ENCODE measurements at places on chromosomes 7 and 10. TPM values are rescaled to one million over a fixed set of nuclear protein-coding genes. Genes with fewer than 3 reads are reported as not detected.

UCN3 gene
- total RNA-seq: not detected

HYAL4 gene
- not detected for total RNA-seq

GOLGA7B gene
- 1.5 TPM for total RNA-seq

- no peak for DNase-seq
- H3K27me3 ChIP-seq: peaks cover 3% of the 10 kb centered on the region
- H3K4me3 ChIP-seq: no peak overlapping the region
- H3K27ac ChIP-seq: no peak overlapping the region
Observed at GRCh38 chr10:121981346-121981745, 6.3 kb upstream of the NSMCE4A start.

INA gene
- total RNA-seq: 0.70 TPM

GRCh38 chr10:75619635-75620034, 188.2 kb downstream of the LRMDA start:
- H3K4me1 ChIP-seq: no peaks in the 10 kb centered on the region
- no peak overlapping the region for H3K4me3 ChIP-seq
- H3K27ac ChIP-seq: no peak overlapping the region

CPSF4 gene
- total RNA-seq: 72.2 TPM

GRCh38 chr10:66778351-66778750, 147.5 kb upstream of the LRRTM3 start:
- no peak for DNase-seq
- no peaks in the 10 kb centered on the region for H3K36me3 ChIP-seq
- H3K27me3 ChIP-seq: no peaks in the 10 kb centered on the region
- H3K27ac ChIP-seq: no peak overlapping the region
- no peaks in the 10 kb centered on the region for H3K4me1 ChIP-seq
- no peak overlapping the region for H3K4me3 ChIP-seq

- peaks cover 3% of the 10 kb centered on the region for H3K27me3 ChIP-seq
- no peak overlapping the region for H3K27ac ChIP-seq
- H3K36me3 ChIP-seq: no peaks in the 10 kb centered on the region
- no peak overlapping the region for H3K4me3 ChIP-seq
Observed at GRCh38 chr10:78338717-78339116, 305.1 kb downstream of the RPS24 start.

CPA2 gene
- not detected for total RNA-seq

ASB13 gene
- total RNA-seq: 4.4 TPM

- no peak for DNase-seq
- no peak overlapping the region for H3K4me3 ChIP-seq
- H3K4me1 ChIP-seq: peaks cover 7% of the 10 kb centered on the region
- peaks cover 62% of the 10 kb centered on the region for H3K27me3 ChIP-seq
- H3K27ac ChIP-seq: no peak overlapping the region
Observed at GRCh38 chr7:45212606-45213005, 55.0 kb downstream of the RAMP3 start.

DNA sequence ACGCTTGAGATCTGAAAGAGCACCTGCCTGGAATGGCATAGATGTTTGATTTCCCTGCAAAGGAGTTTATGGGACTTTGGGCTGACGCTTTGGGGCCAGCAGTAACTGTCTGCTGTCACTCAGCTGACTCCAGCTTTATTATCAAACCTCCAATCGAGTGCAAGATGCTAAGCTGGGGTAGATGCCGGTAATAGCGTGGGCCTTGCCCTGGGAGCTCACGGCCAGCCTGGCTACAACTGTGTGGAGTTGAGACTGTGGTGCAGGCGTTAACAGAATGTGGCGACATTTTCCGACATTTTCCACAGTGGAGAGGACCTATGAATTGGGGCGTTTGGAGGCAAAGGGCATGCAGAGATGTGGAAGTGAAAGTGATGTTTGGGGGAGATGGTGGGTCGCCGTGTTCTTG, 1.3 kb downstream of the CHST12 start:
- peaks cover 30% of the 10 kb centered on the region for H3K36me3 ChIP-seq
- peak overlapping the region; percentile 99 for H3K27ac ChIP-seq

GRCh38 chr10:103781329-103782061, 73.9 kb downstream of the SH3PXD2A start:
- peak; percentile 55 for DNase-seq
- H3K27me3 ChIP-seq: peaks cover 37% of the 10 kb centered on the region
- no peaks in the 10 kb centered on the region for H3K36me3 ChIP-seq
- no peak overlapping the region for H3K4me3 ChIP-seq
- peaks cover 16% of the 10 kb centered on the region for H3K4me1 ChIP-seq

OPN4 gene
- total RNA-seq: not detected

GRCh38 chr7:22612776-22613175, 112.8 kb upstream of the STEAP1B start:
- H3K4me3 ChIP-seq: no peak overlapping the region
- no peaks in the 10 kb centered on the region for H3K36me3 ChIP-seq
- no peak overlapping the region for H3K27ac ChIP-seq
- DNase-seq: no peak

RASA4B gene
- total RNA-seq: 16.7 TPM
